ENCODE measurements at places on chromosomes 11 and 22. TPM values are rescaled to one million over a fixed set of nuclear protein-coding genes. Genes with fewer than 3 reads are reported as not detected.
A peak's percentile ranks its signal among the peaks of the same experiment; 100 is the strongest.

DNA sequence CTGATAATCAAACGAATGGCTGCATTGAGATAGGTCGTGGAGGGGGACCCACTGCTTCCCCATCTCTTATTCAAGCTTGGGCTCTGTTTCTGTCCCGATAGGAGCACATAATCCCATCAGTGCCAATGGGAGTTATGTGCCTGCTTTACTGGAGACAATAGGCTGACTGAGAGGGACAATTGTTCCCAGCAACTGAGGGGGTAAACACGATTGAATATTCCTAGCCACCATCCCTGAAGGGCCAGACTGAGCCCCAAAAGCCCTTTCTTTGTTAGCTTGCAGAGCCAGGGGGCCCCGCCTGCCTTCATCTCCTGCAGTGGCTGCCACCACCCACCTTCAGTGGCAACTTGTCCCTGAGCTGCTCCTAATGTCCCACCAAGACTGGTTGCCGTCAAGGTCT lies 172.8 kb upstream of the NAV2 start:
- H3K36me3 ChIP-seq, result no peaks in the 10 kb centered on the region
- H3K4me1 ChIP-seq, result no peaks in the 10 kb centered on the region
- no peak for DNase-seq
- no peak overlapping the region for H3K27ac ChIP-seq
- peaks cover 3% of the 10 kb centered on the region for H3K27me3 ChIP-seq

DNA sequence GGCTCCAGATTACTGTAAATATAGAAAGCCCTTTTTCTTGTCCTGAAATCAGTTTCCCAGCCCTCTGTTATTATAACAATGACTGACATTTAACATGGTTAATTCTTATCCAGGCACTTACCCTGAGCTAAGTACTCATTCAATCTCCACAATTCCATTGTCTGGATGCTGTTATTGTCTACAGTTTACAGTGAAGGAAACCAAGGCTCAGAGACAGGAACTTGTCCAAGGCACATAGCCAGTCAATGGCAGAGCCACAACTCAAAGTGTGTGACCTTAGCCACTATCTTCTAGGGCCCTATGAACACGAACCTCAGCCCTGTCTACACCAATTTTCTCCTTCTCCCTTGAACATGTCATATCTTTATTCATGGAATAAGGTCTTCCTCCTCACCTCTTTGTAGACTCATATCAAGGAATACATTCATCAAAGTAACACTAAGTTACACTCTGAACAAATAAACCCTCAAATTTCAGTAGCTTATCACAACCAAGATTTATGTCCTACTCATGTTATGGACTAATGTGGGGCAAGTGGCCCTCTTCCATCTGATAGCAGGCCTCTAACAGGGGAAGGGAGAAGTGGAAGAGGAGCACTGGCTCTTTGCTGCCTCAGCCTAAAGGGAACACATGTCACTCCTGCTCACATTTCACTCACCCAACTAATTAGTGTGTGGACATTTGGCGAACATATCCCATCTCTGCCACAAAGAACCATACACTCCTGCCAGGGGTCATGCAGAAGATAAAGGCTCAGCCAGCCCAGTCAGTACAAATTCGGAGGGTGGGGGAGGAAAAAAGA lies 39.3 kb upstream of the APLNR start:
- peaks cover 12% of the 10 kb centered on the region for H3K27me3 ChIP-seq
- no peak for DNase-seq
- no peak overlapping the region for H3K27ac ChIP-seq
- no peaks in the 10 kb centered on the region for H3K4me1 ChIP-seq
- H3K36me3 ChIP-seq, result no peaks in the 10 kb centered on the region

DNA sequence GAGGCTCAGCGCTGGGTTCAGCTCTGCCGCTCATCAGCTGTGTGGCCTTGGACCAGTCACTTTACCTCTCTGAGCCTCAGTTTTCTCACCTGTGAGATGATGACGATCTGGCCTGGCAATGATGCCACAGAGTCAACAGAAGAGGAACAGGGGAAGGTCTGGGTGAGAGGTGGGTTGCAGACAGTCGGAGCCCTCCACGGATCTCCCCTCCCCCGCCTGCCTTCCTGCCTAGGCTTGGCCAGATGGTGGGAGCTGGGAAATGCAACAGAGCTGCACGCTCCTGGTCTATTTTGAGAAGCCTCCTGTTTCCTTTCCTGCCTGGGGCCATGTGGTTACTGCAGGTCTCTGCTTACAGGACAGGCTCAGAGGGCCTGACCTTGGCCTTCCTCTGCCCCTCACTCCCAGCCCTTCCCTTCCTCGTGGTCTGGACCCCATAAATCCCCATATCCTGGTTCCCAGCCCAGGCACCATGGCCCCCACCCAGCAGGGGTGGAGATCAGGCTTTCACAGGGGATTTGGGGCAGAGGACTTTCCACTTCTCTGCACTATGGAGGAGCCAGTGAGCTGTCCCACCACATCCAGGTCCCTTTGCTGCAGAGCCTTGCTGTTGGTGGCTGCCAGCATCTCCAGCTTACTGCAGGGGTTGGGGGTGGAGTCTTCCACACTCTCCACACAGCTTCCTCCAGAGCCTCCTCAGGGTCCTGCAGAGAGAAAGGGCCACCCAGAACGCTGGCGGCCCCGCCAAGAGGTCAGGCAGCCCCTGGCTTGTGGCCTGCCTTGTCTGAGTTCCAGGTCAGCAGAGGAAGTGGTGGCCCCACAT lies 46.9 kb downstream of the C11orf96 start:
- H3K4me1 ChIP-seq, result peaks cover 33% of the 10 kb centered on the region
- no peak overlapping the region for H3K4me3 ChIP-seq
- peak; percentile 75 for DNase-seq
- no peaks in the 10 kb centered on the region for H3K36me3 ChIP-seq
- peak overlapping the region; percentile 22 for H3K27ac ChIP-seq

DNA sequence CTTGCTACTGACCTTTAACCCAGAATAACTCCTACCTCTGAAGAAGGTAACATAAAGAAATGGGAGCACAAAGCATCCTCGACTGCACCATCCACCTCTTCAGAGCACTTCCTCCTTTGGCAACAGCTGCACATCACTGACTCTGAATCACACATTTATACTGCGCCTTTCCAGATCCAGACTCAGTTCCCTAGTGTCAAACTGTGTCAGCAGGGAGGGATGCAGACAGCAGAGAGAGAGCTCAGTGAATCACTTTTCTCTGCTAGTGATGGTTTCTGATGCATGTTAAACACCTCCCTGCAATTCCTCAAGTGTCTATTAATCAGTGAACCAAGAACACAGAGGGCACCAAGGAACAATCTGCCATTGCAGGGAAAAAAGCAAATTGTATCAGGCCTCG lies 118.9 kb downstream of the PLEKHA7 start:
- H3K27me3 ChIP-seq, result no peaks in the 10 kb centered on the region
- H3K4me3 ChIP-seq, result no peak overlapping the region
- H3K4me1 ChIP-seq, result peaks cover 16% of the 10 kb centered on the region
- DNase-seq, result no peak
- no peak overlapping the region for H3K27ac ChIP-seq

- H3K36me3 ChIP-seq, result no peaks in the 10 kb centered on the region
- H3K4me1 ChIP-seq, result no peaks in the 10 kb centered on the region
- no peak overlapping the region for H3K27ac ChIP-seq
- H3K4me3 ChIP-seq, result no peak overlapping the region
- DNase-seq, result no peak
These were observed 15.8 kb upstream of the SLCO2B1 start for GRCh38 chr11:75135021-75135650.

The HBG1 gene
- total RNA-seq, result not detected

The SCN4B gene
- total RNA-seq, result 0.20 TPM

The SNX32 gene
- 2.8 TPM for total RNA-seq

Measured in endodermal cell (in vitro differentiated cells).